ENCODE measurements at places on chromosomes 3 and 15. TPM values are rescaled to one million over a fixed set of nuclear protein-coding genes. Genes with fewer than 3 reads are reported as not detected.

- DNase-seq, result no peak
- H3K4me3 ChIP-seq, result no peak overlapping the region
- H3K27ac ChIP-seq, result no peak overlapping the region
- no peaks in the 10 kb centered on the region for H3K4me1 ChIP-seq
Observed at GRCh38 chr3:98328933-98329332, 24.7 kb upstream of the OR5K4 start.

DNA sequence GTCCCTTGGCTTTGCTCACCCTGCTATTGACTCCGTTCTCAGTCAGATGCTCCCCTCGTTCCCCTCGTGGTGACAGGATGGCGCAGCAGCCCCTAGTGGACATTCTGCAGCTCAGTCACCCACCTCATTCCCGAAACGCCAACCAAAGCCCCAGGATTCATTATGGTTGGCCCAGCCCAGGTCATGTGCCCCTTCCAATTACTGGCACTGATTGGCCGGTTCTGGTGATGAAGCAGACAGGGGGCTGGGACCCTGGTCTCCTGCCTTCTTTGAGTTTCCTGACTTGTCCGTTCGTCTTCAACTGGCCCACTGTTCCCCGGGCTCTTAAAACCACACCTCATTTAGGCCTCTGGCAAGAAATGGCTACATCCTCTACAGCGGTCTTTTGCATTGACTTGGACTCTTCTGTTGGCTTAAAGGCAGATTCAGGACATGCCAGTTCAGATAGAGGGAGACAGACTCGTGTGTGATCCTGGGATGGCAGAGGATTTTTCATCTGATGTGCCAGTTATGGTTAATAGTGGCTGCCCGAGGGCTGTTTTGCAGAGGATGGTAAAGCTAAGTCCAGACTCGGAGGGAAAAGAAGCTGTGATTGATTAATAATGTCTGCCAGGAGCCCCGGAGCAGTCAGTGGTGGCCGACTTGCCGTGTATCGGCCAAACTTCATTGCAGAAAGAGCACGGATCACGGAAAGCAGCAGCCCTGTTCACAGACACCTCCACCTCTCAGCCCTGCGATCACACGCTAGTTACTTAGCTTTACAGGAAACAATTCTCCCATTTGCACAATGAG lies 37.8 kb downstream of the LSM3 start:
- no peaks in the 10 kb centered on the region for H3K36me3 ChIP-seq
- H3K27me3 ChIP-seq, result peaks cover 2% of the 10 kb centered on the region
- peak overlapping the region; percentile 75 for H3K27ac ChIP-seq
- H3K4me3 ChIP-seq, result peak overlapping the region; percentile 44
- H3K4me1 ChIP-seq, result peaks cover 4% of the 10 kb centered on the region
- peak; percentile 79 for DNase-seq

DNA sequence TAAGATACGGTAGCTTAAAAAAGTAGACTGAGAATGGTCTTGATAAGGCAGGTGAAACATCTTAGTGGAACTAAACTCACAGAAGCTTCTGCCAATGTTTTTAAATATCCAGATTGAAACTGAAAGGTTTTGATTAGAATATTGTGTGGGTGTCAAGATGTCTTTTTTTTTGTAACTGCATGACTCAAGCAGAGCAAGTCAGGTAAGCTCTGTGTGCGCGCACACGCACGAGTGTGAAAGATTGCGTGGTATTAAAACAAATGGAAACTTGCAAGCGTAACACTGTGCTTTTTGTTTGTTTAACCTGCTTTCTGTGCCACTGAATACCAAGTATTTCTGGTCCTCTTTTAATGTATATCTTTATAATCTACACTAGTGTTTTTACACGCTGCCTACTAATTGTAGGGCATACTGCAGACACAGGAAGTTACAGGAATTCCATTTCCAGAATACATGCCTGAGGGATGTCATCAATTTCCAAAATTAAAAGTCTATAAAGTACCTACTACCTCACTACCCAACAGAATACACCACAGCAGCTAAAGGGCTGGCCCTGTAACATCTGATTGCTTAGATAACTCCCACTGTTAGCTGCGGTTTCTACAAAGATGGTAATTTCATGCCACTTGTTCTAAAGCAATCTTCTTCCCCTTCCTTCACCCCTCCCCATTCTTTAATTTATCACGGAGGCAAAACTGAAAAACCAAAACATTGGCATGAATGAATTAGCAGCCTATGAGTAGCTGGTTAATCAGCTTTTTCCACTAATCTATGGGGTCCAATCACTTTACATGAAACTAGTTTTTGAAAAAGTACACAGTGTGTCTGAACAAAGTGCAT lies 472.8 kb downstream of the SHQ1 start:
- H3K4me3 ChIP-seq, result no peak overlapping the region
- no peak overlapping the region for H3K27ac ChIP-seq
- no peak for DNase-seq

DNA sequence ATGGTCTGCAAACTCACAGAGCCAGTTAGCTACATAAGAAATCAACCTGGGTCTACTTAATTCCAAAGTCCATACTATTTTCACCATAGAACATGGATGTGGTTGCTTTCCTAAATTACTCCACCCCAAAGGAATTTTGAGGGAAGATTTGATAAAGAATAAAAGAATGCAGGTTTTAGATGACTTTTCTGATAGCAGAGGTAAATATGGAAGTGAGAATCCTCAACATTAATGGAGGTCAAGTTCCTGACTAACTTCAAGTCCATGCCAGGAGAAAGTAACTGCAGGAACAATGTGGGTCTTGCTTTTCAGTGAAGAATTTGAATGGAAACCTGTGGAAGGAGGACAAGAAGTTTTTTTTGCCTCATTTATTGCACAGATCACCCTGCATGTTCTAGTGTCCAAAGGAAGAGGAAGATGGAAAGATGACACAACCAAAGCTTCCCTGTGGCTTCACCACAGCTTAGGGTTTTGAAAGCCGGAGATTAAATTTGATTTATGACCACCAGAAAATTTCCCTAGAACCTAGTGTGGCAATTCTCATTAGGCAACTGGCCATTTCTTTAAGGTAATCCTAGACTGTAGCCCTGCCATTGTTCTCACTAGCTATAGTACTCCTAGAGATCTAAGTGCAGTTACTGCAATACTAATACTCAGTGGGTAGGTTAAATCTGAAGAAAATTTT lies 429.7 kb downstream of the RAP2B start:
- H3K27me3 ChIP-seq, result no peaks in the 10 kb centered on the region
- DNase-seq, result no peak
- no peak overlapping the region for H3K27ac ChIP-seq
- no peaks in the 10 kb centered on the region for H3K4me1 ChIP-seq
- H3K36me3 ChIP-seq, result no peaks in the 10 kb centered on the region
- H3K4me3 ChIP-seq, result no peak overlapping the region

GRCh38 chr3:156206157-156206556 lies 85.8 kb downstream of the KCNAB1 start:
- H3K27me3 ChIP-seq, result no peaks in the 10 kb centered on the region
- H3K36me3 ChIP-seq, result no peaks in the 10 kb centered on the region
- no peak overlapping the region for H3K27ac ChIP-seq
- H3K4me3 ChIP-seq, result no peak overlapping the region
- H3K4me1 ChIP-seq, result no peaks in the 10 kb centered on the region
- DNase-seq, result no peak

DNA sequence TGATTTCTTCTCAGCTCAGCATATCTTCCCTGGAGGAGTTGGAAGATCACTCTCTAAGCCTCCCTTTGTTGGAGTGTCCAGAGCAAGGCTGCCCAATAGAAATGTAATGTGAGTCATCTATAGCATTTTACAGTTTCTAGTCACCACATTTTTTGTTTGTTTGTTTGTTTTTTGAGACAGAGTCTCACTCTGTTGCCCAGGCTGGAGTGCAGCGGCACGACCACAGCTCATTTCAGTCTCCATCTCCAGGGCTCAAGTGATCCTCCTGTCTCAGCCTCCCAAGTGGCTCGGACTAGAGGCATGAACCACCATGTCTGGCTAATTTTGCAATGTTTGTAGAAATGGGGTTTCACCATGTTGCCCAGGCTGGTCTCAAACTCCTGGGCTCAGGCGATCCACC lies 21.3 kb downstream of the KLHL6 start:
- H3K27ac ChIP-seq, result no peak overlapping the region
- H3K36me3 ChIP-seq, result no peaks in the 10 kb centered on the region
- H3K27me3 ChIP-seq, result no peaks in the 10 kb centered on the region
- H3K4me3 ChIP-seq, result no peak overlapping the region
- H3K4me1 ChIP-seq, result peaks cover 5% of the 10 kb centered on the region

The TBCCD1 gene
- total RNA-seq, result 13.3 TPM

All from muscle of leg (tissue), 16 donors.